ENCODE measurements at places on chromosomes 11 and 22.

DNA sequence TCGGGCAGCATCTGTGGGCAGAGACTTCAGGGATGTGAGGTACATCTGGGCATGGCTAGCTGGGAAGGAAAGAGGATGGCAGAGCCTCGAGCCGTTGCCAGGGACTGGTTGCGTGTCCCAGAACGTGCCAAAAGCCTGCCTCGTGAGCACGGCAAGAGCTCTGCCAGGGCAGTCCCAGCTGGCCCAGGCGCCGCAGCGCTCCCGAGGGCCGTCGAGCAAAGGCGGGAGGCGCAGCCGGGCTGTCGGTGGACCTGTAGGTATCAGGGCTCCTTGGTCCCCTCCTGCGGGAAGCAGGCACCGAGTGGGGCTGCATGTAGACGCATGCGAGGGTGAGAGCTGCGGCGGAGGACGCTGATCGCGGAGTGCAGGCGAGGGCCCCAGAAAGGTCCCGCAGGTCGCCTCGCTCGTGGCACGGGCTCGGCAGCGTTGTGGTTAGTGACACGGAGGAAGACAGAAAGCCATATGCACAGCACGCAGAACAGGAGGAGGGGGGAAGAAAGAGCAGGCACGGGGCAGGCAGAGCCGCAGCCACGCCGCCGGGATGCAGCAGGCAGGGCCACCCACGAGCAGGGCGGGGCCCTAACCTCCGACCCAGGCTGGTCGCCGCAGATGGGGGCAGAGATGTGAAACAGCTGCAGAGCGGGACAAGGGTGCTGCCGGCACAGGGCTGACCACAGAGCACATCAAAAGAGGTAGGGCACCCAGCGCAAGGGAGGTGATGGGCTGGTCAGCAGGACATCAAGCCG is 18.0 kb downstream of the LSP1 start:
- no peak for DNase-seq

DNA sequence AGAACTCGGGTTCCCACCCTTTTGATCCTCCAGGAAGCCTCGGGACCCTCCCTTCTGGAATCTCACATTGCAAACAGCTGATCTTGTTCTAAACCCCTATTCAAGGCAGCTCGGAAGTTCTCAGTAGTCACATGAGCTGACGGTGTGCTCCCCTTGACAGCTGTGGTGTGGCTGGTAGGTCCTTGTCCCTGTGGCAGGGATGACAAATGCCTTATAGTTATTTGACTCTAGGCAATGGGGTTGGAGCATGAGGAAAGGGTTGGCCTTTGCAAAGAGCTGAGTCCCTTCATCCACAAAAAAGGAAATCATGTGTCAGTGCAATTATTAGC is 23.6 kb downstream of the EIF4G2 start:
- no peak for DNase-seq

DNA sequence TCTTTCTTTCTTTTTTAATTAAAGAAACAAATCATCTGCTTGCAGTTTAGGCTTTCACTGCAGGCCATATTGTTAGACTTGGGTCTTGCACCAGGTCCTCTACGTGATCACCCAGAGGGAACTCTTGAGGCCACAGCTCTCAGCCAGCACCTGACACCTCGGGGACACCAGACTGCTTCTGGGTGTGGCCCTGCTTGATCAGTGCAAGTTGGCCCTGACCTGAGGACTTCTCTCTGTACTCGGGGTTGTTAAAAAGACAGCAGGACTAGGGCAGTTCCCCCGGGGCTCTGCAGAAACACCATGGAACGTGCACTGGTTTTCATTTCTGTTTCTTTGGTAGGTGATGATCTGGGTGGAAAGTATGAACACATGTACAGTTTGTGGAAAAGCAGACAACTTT is 51.2 kb upstream of the MYO18B start:
- DNase-seq, result no peak

- DNase-seq, result no peak
Observed at GRCh38 chr11:56307836-56308235, 7.1 kb upstream of the OR8K3 start.

DNA sequence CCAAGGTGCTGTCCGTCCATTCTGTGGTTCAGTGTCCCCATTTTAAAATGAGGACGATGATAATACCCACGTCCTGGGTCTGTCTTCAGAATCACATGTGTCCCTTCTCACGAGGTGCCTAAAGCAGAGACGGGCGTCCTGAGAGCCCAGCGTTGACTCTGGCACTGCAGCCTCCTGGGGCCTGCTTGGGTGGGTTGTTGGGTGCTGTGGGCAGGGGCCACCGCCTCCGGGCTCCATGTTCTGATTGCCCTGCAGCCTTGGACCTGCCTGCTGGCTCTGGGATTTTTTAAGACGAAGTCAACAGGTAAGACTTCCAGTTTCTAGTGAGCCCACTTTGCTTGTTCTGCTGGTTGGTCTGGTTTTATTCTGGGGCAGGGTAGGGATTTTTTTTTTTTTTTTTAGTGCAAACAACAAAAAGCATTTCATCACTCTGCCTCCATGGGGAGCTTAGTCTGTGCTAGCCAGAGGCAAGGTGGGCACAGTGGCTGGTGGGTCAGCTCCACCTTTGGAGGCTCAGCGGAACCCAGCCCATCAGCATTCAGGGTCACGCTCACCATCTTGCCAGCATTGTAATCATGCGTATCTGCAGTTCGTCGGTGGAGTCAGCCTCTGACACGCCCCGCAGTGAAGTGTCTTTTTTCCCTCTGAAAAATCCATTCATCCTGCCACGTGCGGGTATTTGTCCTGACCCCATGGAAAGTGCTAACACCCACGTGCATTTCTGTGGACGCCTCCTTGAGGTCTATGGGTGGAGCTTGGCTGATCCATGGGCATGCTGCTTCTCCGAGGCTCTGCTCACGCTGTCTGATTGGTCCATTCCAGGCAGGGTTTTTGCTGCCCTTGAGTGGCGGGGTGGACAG is 28.3 kb downstream of the NADSYN1 start:
- DNase-seq, result no peak

DNA sequence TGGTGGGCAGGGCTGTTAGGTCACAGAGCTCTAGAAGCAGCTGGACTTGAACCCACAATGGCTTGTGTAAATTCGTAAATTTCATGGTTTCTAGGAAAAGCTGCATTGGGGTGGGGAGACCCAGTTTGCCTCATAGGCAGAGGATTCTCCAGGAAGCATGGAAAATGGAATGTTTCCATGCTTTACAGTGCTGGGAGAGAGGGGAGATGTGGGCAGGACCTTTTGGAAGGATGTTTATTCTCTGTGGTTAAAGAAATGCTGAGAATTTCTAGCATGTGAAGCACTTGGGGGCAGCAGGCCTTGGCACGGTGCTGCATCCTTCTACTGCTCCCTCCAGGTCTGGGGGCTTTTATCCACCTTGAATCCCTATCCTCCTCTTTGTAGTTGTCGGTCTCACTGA is 46.3 kb downstream of the TRAF6 start:
- DNase-seq, result no peak

GRCh38 chr11:101715281-101715680 is 131.5 kb upstream of the TRPC6 start:
- DNase-seq, result no peak

GRCh38 chr11:92907671-92908070 is 61.8 kb upstream of the MTNR1B start:
- DNase-seq, result no peak

DNA sequence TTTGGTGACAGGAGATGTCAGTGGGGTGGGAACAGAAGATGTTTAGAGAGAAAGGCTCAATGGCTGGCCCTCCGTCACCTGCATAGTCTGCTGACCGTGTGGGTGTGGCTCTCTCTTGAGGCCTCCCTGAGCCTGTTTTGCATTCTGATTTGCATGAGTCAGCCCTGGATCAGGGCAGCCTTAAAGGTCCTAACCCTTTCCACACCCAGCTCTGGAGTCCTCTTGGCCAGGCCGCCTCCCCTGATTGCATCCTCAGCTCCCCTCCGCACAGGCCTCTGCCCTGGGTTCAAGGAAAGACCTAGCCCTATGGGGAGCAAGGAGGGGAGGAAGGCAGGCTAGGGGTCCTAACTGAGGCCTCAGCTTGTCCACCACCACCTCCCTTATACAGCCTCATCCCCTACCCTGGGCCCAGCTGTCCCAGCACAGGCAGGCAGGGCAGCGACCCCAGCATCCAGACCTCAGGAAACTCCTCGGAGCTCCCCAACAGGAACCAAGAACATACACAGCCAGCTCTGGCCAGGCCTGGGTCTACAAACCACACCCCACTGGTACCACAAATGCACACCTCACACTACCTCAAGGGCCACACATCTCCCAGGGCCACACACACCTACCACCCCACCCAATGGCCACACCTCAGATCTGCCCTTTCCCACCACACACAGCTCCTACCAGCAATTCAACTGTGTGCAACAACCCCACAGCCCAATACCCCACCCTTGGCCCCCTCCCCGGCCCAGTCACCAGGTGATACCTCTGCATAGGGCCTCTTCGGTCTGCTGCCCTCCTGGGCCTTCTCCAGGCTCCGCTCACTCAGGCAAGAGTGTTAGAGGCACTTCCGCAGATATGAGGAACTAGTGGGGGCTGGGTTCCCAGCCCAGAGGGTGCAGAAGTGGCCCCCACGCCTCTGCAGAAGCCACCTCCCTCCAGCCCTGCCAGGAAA is 13.7 kb downstream of the ARAP1 start:
- no peak for DNase-seq
